Activated naive CD4-positive, alpha-beta T cell treated with anti-CD3 and anti-CD28 coated beads for 36 hours (primary cell): ENCODE measurements at places on chromosomes 3 and 15.

DNA sequence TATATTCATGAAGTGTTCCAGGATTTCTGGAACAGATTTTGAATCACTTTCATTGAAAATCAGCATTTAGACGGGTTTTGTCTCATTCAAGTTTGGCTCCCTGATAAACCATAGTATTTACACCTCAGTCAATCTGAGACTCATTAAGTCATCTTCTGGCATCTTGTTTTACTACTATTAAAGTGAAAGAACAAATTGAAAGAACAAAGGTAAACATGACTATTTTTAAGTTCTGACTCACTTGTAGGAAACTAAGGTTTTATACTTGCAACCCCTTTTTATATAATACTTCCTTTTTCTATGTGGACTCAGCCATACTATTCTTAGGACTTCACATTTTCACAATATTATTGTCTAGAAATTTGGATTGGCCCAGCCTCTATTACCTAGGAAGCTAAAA, 854.4 kb downstream of the SQOR start:
- DNase-seq = no peak

GRCh38 chr3:89434621-89435380, 327.4 kb downstream of the EPHA3 start:
- DNase-seq = no peak

- peak; percentile 85 for DNase-seq
These were observed 21.1 kb upstream of the ST6GAL1 start for GRCh38 chr3:186909078-186909853.

- no peak for DNase-seq
These were observed 77.2 kb upstream of the RNU6-1 start for GRCh38 chr15:67917037-67917436.

DNA sequence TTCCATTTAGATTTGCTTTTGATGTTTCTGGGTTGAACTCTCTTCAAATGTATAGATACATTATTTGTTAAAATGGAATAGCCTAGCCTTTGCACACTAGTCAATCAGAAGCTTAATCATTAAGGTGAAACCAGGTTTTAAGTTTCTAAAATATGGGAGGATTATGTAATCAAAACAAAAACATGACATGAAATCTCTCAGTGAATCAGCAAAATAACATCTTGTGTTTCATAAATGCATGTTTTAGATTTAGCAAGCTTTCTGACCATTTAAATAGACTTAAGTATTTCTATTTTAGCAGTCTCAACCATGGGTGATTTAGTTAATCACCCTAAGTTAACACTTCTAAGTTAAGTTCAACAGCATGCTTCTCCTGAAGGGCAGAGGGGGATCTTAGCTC, 11.3 kb downstream of the GTF2E1 start:
- no peak for DNase-seq

- DNase-seq = no peak
These were observed 25.3 kb upstream of the ARHGEF26 start for GRCh38 chr3:154095832-154096421.

- peak; percentile 78 for DNase-seq
These were observed 23.7 kb downstream of the CFAP92 start for GRCh38 chr3:128969993-128970739.

DNA sequence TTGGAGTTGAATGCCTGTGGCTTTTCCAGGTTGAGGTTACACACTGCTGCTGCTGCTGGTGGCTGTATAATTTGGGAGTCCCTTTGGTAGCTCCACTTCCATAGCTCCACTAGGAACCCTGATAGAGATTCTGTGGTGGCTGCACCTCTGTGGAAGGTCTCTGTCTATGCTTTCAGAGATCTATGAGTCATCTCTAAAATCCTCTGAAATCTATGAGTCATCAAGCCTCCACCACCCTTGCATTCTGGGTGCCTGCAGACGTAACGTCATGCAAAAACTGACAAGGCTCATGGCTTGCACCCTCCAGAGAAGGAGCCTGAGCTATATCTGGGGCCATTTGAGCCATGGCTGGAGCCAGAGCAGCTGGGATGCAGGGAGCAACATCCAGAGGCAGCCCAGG, 1037.0 kb upstream of the CFAP20DC start:
- peak; percentile 78 for DNase-seq

- DNase-seq = no peak
These were observed 153.7 kb upstream of the GAP43 start for GRCh38 chr3:115469649-115470048.
